Stimulated activated CD8-positive, alpha-beta memory T cell treated with anti-CD3 and anti-CD28 coated beads, Interleukin-4, amount 100 ng/mL, for 1 hour (primary cell): ENCODE measurements at places on chromosomes 6 and 20.

DNA sequence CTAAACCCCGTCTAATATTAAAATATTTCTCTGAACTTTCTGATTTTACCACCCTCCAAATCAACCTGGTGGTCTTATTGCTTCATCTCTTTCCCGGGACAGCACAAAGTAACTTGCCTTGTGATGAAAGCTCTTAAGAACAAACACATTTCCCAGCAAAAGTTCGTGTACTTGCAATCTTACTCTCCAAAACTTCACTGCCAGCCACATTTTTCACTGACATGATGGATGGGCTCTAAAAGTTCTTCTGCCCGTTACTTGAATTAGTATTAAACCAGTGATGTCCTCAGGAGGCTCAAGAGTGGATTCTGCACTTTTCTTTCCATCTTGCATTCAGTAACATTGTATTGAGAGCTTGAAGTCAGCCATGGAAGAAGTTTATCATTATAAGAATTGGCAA lies 731.6 kb upstream of the GJE1 start:
- no peak for DNase-seq

DNA sequence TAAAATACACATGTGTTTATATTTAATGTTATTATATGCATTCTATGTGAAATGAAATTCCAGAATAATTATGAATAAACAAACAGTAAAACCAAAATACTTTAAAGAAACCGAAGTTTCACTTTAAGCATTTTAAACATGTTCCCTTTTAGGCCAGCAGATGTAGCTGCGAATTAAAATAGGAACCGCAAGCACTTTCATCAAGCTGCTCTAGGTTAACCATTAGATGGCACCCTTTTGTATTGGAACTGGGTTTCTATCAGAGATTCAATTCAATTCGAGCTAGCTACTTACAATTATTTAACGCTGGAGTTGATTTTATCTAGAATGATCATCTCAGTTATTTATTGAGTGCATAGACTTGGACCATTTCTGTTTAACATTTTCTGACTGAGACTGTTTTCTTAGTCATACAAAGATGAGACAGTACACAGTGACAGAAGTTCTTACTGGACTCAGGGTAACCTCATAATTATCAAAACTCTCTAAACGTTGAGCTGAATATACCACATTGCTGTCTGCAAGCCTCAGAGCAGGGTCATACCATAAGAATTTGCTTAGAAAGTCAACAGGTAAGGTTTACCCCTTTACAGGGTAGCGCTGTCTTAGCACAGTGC lies 8.5 kb downstream of the TMEM242 start:
- no peak for DNase-seq

GRCh38 chr6:107679457-107679856 lies 144.7 kb downstream of the SCML4 start:
- DNase-seq, result no peak

DNA sequence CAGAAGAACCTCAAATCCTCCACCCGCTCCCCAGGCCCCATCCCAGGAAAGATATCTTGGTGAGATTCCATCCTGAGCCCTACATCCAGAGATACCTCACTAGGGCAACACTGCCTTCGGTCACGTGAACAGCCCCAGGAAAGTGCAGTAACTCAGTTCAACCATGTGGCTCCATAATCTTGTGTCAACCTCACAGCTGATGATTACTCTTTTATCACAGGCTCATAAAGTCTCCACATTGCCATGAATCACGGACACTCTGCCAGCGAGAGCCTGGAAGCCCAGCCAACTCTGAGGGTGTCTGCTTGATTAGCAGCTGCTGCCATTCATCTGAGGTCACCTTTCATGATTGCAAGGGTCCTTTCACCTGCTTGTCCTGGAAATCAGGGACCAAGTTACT lies 175.8 kb upstream of the LRFN2 start:
- DNase-seq, result no peak

- no peak for DNase-seq
These were observed 348.3 kb downstream of the FRK start for GRCh38 chr6:115712291-115712961.
